ENCODE measurements at places on chromosomes 2 and 18.

DNA sequence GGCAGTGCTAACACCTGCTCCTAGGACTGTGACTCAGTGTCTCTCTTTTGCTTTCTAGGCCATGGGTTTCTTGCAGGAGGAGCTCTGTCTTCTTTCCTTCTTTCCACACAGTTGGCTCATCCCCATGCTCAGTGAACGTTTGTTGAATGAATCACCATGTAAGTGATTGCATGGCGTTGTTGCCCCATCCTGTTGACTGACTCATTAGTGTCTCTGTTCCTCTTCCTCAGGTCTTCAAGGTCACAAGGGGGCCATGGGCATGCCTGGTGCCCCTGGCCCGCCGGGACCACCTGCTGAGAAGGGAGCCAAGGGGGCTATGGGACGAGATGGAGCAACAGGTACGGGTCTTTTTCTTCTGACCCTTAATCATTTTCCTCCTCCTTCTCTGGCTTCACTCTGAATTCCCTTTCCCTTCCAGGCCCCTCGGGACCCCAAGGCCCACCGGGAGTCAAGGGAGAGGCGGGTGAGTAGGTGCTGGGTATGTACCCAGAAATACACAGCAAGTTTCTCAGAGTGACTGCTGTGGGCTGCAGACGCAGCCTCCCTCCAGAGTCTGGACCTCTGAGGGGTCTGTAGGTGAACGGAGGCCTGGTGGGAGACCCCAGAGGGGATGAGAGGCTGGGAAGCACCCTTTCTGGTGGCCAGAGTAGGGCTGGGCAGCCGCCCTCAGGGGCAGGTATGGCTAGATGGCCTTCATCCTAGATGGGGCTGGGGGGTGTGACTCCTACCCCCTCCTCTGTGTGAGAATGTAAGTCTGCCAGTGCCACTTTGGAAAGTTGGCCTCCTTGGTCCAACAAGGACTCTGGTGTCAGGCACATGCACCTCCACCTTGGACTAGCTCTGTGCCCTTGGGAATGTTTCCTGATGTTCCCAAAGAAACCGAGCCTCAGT lies 32.4 kb downstream of the MARCO start:
- peak; percentile 49 for DNase-seq

DNA sequence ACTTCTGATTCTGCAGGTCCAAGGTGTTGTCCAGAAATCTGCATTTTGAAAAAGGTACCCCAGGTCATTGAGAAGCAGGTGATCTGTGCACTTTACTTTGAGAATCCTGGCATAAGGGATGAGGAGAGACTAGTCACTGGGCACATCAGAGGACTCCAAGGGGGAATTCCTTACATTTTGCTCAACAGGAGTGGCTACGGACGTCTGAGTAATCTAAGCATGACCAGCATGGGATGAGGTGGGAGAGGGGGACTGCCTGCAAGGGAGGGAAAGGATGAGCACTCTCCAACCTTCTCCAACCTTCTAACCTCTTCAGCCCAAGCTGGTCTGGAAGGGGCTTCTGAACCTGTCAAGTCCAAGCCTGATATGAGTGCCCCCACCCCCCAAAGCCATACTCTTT lies 55.5 kb downstream of the MARCHF4 start:
- DNase-seq: peak; percentile 67

- DNase-seq: no peak
These were observed 14.5 kb upstream of the ADI1 start for GRCh38 chr2:3533836-3534235.

- DNase-seq: no peak
These were observed 631.8 kb upstream of the RAB6C start for GRCh38 chr2:129347486-129348217.

DNA sequence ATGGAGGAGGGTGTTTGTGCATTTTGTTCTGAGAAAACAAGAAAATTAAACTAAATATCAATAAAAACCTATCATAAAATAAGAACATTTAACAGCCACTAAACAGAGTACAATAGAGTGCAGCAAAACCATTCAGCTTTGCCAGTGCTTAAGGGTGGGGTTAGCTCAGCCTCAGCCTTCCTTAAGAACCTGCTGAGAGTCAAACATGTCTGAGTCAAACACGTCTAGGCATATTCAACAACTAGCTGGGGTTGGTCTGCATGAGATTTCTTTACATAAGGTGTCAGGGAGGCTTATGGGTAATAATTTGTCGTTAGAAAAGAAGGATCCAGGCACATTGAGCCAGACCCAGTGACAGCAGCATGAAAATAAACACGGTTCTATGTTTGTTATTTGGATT lies 298.2 kb downstream of the SP3 start:
- peak; percentile 38 for DNase-seq

DNA sequence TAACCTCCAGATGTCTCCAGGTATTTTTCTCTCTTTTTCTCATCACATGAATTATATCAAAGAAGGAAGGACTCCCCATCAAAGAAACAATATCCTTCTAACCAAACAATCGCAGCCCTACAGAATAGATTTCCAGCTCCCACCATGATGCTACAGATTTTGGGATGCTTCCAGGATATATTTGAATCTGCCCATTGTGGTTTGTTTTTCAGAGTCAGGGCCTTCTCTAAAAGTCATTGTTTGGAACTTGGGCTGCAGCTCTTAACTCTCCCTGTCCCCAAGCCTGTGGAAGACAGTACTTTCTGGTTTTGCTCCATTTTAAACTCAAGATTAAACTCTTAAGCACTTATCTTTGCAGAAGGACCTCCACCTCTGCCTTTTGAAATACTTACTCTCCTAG lies 223.2 kb downstream of the PMAIP1 start:
- no peak for DNase-seq

DNA sequence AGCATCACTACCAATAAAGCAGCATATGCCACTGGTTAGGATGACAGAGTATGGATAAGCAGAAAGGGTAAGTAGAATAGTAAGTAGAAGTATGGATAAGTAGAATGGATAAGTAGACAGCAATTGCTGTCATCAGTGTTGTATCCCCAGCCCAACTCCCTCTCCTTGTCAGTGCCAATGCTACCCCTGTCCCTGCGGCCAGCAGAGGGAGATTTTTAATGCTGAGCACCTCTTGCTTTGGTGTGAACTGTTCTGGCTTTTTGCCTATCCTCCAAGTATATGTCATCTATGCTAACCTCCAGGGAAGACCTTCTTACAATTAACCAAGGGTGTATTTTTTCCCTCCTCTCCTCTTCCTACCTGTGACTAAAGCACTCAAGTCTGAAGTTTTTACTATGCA lies 136.7 kb upstream of the SPHKAP start:
- DNase-seq: peak; percentile 10

GRCh38 chr2:54658564-54659071 lies 64.8 kb upstream of the EML6 start:
- peak; percentile 53 for DNase-seq

DNA sequence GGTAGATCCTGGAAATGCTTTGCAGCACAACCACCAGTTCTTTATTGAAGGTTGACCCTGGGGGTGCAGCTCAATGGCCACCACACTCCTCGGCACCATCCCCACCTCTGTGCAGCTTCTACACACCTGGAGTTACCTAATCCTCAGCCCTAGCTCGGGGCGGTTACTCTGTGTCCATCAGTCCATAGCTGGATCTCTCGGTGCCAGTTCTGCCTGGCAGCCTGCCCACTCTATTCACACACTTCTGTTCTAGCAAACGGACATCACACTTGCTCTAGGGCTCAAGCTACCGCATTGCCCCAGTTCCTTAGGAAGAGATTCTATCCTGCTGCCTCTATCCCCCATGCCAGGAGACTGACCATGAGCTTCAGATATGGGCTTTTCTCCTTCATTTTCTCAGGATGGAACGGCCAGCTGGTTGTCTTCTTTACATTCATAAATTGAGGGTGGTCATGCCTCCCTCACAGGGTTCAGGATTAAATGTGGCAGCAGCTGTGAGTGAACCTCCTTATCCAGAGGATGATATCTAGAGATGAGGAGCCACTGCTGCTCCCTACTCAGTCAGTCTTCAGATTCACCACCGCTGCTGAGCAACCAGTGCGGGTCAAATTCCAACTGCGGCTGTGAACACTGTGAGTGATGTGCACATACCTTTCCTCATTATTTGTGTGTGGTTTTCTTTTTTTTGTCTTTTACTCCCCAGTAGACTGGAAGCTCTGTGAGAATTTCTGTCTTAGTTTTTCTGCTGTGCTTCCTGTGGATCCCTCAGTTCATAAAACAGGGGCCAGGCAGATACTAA lies 66.9 kb upstream of the TRIB2 start:
- no peak for DNase-seq

DNA sequence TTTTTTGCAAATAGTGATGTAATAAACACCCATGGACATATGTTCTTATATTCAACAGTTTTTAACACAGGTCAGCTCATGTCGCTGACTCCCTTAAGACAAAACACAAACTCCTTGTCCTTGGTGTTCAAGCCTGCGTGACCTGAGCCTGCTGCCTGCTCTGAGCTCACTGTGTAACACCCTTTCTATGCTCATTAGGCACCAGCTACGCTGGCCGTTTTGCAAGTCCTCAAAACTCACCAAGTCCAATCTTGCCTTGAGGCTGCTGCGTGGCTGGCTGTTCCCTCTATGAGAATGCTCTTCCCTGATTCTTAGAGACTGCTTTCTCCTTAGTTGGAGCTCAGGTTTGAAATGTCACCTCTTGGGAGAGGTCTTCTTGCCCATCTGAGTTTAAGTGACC lies 100.5 kb upstream of the GLI2 start:
- DNase-seq: no peak

- DNase-seq: no peak
These were observed 4.5 kb downstream of the SCYGR3 start for GRCh38 chr2:227610123-227610522.

DNA sequence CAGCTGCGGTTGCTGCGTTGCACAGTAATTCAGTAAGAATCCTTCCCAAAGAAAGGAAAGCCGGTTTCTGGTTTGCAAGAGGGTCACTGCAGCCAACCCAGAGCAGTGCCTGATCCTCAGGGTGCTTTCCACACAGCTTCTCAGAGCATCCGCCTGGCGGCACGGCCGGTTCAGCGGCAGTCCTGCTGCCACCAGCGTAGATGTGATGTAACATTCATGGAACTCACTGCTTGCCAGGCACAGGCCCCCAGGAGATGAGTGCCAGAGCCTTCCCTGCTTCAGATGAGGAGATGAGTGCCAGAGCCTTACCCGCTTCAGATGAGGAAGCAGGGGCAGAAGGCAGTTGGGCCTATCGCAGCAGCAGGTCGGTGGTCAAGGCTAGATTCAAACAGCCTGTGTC lies 230.2 kb downstream of the GBX2 start:
- no peak for DNase-seq

DNA sequence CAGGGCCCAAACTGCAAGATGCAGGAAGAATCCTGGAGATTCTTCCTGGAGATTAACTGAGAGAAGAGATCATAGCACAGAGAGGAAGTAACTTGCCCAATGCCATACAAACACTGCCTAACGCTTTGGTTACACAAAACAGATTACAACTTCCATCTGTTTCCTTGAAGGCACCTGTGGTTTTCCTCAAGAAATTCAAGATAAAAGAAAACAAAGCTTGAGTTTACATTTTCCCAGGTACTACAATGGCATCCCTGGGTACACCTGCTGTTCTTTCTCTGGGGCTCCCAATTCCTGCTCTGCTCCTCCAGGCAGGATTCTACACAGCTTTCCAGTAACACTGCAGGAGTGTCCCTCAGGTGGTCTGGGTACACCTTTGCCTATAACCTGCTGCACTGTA lies 781.9 kb upstream of the ID2 start:
- DNase-seq: no peak

- DNase-seq: no peak
These were observed 4.3 kb upstream of the GBX2 start for GRCh38 chr2:236172255-236173035.

- DNase-seq: peak; percentile 66
These were observed 21.7 kb downstream of the BIN1 start for GRCh38 chr2:127085317-127085681.

GRCh38 chr2:233693963-233694362 lies 1.3 kb downstream of the UGT1A6 start:
- DNase-seq: no peak

Measured in fibroblast of the aortic adventitia (primary cell).